IMR-90 (cell line): ENCODE measurements at places on chromosomes 2 and 18.

DNA sequence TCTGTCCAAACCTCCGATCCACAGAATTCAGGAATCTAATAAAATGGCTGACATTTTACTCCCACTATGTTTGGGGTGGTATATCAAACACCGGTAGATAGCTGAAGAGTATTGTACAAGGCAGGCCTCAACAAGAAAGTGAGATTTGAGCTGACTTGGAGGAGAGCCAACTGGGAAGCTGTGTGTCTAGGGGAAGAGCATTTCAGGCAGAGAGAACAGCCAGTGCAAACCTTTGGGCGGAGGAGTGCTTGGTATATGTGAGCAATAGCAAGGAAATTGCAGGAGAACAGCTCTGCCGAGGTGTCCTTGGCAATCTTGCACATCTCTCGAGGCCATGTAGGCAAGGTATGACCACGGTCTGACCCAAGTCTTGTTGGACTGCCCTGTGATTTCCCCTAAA is 1.8 kb upstream of the MERTK start:
- no peak for DNase-seq

GRCh38 chr2:128633501-128633900 is 314.8 kb upstream of the HS6ST1 start:
- peak; percentile 57 for DNase-seq

DNA sequence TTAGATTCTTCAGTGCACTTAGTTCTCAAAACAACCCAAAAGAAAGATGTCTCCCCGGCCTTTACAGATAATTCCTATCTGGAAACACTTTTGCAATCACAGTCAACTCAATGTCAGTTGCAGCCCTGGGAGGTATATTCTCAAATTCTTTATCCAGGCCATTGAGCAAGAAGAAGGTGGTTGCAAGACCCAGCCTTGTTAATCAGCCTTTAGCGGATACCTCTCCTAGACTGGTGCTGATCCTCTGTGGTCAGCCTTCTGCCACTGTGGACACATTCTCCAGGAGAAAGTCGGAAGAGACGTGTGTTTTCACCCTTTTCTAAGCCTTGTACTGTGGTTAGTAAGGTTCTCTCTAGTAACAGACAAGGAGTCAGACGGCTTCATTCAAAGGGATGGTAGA is 7.8 kb upstream of the FZD7 start:
- no peak for DNase-seq

GRCh38 chr2:23397478-23397877 is 12.5 kb downstream of the KLHL29 start:
- DNase-seq: no peak

DNA sequence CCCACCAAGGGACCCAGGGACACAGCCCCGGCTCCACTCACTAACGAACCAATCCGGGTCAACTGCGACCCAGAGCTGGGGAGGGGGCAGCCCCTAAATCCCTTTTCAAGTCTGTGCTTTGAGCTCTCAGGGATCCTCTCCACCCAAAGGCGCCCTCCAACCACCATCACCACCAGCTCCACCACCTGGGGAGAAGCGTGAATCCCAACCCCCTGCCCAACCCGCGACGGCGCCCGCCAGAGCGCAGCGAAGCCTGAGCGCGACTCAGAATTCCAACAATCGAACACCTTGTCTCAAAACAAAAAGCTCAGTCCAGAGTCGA is 497 bp downstream of the DSC3 start:
- no peak for DNase-seq

GRCh38 chr18:72848503-72849237 is 19.1 kb downstream of the NETO1 start:
- DNase-seq: no peak

DNA sequence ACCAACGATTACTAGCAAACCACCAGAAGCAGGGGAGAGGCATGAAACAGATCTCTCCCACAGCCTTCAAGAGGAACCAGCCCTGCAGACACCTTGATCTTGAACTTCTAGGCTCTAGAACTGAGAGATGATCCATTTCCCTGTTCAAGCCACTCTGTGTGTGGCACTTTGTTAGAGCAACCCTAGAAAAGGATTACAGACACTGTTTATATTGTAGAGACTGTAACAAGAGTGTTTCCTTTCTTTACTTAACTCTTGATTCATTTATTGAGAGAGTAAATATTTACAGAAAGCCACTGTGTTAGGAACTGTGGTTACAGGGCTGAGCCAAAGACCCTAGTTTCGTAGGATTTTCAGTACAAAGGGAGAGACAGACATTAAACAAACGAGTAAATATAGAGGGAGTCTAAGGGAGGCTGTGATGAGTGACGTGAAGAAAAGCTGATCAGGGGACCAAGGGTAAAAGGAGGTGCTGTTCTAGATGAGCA is 10.9 kb downstream of the CCDC68 start:
- peak; percentile 43 for DNase-seq

DNA sequence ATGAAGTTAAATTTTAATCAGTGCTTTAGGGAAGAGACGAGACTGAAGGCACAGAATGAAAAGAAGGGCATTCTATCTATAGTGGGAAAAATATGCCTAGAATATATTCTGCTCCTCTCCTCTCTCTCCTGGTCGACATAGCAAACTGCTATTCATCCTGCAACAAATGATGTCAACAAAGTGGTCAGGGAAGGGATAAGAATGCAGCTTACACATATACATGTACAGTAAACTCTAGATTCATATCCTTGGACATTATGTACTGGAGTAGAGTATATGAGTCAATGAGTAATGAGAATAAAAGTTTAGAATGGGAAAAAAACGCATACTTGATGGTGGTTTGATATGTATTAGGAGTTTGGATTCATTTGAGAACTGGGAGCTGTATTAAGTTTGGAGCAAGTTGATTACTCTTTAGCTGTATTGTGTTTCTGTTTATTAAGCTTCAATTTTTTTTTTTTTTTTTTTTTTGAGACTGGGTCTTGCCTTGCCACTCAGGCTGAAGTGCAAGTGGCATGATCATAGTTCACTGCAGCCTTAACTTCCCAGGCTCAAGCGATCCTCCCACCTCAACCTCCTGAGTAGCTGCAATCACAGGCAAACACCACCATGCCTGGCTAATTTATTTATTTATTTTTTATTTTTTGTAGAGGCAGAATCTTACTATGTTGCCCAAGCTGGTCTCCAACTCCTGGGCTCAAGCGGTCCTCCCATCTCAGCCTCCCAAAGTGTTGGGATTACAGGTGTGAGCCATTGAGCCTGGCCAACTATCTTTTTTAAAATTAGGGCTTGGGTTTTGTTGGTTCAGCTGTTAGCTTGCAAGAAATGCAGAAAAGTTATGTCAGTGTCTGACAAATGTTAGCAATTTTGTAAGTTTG is 53.8 kb downstream of the STAT1 start:
- DNase-seq: peak; percentile 71

- DNase-seq: no peak
Measured at GRCh38 chr2:222920657-222921186, 59.9 kb downstream of the ACSL3 start.

GRCh38 chr2:188227713-188228112 is 64.0 kb upstream of the GULP1 start:
- DNase-seq: no peak

- no peak for DNase-seq
Measured at GRCh38 chr2:207920321-207920720, 105.0 kb downstream of the PLEKHM3 start.

GRCh38 chr2:221883976-221884375 is 311.9 kb upstream of the EPHA4 start:
- no peak for DNase-seq

- no peak for DNase-seq
Measured at GRCh38 chr2:120265006-120265405, 12.4 kb downstream of the RALB start.

DNA sequence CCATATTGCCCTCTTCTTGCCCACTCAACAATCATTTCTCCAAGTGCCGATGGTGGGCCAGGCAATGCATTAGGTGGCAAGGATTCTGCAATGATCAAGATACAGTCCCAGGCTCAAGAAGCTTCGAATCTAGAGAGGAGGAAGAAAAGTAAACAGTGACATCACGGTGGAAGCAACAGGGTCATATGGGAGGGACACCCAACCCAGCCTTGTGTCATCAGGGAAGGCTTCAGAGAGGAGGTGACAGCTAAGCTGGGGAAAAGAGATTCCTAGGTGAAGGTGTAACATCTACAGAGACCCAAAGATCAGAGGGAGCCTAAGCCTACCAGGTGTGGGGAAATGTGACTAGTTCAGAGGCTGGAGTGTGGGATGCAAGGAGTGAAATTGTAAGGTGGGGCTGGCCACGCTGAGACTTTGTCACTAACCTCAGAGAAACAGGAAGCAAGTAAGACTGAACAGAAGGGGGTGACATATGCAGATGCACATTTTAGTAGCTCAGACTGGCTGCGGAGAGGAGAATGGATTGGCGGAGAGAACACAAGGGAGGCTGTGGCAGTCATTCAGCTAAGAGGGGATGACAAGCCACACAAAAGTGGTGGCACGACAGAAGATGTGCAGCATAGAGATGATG is 104.9 kb downstream of the ANKRD44 start:
- DNase-seq: no peak

DNA sequence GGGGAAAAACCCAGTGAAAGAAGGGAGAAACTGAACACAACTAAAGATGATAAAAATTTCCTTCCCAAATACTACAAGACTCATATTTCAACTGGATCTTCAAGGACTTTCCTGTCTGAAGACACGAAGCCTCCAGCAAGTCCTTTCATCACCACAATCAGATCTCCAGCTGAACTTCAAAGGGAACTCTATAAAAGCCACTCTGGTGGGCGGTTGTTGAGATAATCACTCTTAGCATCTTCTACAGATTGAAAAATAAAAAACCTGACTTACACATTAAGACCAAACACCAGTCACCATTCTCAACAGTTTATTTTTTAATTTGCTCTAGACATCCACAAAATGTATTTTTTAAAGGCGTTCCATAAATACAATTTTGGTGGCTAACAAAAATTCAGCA is 4.4 kb downstream of the REV1 start:
- no peak for DNase-seq

DNA sequence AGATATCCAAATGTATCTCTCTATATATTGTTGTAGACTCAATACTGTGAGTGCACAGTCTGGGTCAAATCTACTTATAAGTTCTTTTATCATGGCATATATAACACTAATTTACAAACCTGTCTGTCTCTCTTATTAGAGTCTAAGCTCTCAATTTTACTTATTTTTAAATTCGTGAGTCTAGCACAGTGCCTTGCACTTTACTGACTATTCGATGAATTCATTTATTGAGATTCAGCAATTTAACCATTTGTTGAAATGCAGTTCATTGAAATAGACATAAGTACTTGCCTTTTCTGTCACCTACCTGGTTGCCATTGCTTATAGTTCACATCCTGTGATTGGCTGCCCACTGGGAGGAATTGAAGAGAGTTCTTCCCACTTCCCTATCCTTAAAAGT is 10.3 kb upstream of the ALS2 start:
- DNase-seq: no peak

GRCh38 chr18:12394428-12394827 is 13.3 kb upstream of the PRELID3A start:
- no peak for DNase-seq

- no peak for DNase-seq
Measured at GRCh38 chr18:45112682-45113081, 432.0 kb downstream of the SETBP1 start.

GRCh38 chr2:221087779-221088178 is 484.3 kb downstream of the EPHA4 start:
- DNase-seq: no peak

- no peak for DNase-seq
Measured at GRCh38 chr18:49756671-49757362, 56.5 kb downstream of the ACAA2 start.

DNA sequence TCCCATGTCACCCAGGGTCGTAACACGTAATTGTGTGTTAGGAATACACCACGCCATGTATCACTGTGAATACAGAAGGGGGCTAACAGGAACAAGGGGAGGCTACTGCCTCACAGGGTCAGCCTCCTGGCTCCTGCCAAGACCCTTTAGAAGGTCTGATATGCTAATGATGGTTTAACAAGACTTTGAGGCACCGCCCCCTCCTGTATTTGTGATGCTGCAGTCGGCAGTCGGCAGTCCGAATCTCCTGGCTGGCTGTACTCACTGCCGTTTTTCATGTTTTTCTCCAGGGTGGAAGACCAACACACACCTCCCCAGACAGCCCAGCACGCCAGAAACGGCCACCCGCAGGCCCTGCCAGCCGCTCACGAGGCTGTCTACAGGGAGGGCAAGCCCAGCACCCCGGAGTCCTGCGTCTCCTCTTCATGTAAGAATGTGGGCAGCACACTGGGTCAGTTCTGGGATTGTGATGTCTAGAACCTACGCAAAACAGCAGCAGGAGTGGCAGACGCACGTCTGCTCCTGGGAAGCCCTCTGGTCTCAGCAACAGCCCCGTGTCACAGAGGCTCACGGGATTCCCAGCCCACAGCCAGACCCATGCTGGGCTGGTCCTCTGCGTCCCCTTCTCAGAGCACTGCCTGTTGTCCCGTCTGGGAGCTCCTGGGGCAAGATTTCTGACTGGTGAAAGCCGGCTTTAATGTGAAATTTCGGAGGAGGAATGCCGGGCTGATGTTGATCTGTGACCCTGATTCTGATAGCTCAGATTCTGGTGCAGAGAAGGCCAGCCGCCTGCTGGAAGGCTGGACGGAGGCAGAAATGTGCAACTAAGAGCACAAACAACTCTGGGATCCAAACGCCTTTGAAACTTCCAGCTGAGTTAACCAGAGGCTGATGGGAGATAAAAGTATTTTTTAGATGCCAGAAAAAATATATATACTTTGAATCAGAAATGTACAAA is 39.7 kb upstream of the B3GNT7 start:
- DNase-seq: no peak

DNA sequence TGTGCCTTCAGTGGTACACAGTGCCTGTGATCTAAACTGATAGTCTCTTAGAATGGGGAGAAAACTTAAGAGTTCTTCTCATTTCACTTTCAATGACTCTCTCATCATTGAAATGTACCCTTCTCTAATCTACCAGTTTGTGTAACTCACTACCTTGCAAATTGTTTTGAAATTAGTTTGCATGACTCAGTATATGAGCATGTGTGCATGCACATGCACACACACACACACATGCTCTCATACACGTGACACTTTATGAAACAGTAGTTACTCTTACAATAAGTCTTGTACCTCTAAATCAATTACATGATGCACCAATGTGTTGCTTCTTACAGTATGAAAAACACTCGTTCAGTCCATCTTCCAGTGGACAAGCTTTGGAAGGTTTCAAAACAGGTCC is 10.6 kb downstream of the LYPD6B start:
- DNase-seq: peak; percentile 62

DNA sequence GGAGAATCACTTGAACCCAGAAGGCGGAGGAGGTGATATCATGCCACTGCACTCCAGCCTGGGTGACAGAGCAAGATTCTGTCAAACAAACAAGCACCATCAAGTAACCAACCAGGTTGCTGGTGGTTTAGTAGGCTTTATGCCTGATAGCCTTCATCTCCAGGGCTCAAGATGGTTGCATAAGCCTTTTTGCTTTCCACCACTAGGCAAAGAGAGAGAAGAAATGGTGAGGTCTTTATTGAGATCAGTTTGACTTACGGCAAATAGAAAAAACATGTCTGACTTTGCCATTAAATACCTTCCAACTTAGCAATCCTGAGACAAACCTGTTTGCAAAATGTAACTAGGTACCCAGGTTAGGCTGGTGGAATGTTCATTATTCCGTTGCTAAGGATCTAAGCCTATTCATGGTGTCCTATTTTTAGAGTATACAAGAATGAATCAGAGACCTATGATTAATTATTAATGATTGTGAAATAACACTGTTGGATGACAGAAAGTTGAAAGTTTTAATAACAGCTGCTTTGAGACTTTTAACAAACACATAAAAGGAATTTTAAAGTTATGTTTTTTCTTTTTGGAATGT is 53.5 kb upstream of the SLC38A11 start:
- no peak for DNase-seq

- DNase-seq: no peak
Measured at GRCh38 chr2:4791488-4791887, 900.7 kb upstream of the SOX11 start.
